ENCODE measurements at places on chromosomes 12 and 14.

GRCh38 chr12:100382338-100382737 is 25.5 kb downstream of the SLC17A8 start:
- no peak for DNase-seq

DNA sequence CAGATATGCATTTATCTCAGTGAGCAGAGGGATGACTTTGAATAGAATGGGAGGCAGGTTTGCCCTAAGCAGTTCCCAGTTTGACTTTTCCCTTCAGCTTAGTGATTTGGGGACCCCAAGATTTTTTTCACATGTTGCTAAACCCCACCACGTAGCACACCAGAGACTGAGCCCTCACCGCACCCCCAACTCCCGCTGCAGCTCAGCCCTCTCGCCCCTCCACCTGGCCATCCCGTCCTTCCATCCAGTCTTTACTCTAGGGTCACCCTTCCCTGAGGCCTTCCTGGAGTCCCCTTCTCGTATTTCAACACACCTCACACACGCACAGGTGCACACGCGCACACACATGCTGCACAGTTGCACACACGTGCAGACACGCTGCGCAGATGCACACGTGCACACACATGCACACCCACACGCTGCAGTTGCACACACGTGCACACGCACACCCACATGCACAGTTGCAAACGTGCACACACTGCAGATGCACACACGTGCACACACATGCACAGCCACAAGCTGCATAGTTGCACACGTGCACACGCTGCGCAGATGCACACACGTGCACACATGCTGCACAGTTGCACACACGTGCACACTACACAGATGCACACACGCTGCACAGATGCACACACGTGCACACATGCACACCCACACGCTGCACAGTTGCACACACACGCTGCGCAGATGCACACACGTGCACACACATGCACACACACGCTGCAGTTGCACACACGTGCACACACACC is 30.0 kb downstream of the HSP90AA1 start:
- no peak for DNase-seq

- DNase-seq = no peak
These were observed 85.7 kb downstream of the KIF26A start for GRCh38 chr14:104224131-104224505.

GRCh38 chr14:93657875-93658274 is 130.4 kb downstream of the PRIMA1 start:
- no peak for DNase-seq

DNA sequence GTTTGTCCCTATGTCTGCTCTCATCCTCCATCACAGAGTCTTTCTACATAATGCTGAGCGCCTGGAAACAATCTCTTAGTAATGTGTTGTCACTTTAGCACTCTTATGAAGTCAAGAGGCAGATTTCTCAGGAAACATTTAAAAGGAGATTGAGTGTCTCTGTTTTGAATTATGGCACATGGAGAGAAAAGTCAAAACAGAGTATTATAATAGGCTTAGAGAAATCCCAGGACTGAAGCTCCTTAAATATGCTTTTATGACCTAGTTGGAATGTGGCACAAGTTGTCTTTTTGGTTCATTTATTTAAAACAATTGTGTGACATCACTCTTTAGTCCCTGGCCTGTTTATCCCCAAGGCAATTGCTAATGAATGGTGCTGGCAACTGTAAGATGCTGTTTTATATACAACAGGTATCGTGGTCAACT is 117.8 kb upstream of the HIF1A start:
- no peak for DNase-seq

DNA sequence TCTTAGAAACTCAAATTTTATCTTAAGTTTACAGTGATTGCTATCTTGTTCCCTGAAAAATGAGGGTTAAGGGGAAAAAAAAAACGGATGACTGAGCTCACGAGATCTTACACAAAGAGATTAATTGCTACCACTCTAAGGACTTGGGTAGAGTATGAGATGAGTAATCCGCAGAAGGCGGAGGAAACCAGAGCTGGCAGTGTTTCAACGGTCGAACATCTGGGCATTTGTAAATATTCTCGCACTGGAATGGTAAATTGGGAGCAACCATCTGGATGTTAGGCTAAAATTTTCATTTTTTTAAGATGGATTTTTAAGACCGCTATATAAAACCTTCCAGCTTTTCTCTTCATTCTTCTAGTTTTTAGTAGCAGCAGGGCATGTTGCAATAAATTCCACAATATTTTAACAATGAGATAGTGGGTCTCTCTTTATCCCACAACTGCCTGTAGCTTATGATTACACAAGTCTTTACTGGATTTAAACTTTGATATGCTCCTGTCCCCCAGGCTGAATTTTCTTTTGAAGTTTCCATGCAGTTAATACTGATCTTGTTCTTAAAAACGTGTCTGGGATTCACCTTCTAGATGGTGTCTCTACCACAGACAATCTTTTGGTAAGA is 1324.1 kb downstream of the AACS start:
- DNase-seq = no peak

- DNase-seq = no peak
These were observed 415.4 kb downstream of the DPF3 start for GRCh38 chr14:72478471-72478893.

DNA sequence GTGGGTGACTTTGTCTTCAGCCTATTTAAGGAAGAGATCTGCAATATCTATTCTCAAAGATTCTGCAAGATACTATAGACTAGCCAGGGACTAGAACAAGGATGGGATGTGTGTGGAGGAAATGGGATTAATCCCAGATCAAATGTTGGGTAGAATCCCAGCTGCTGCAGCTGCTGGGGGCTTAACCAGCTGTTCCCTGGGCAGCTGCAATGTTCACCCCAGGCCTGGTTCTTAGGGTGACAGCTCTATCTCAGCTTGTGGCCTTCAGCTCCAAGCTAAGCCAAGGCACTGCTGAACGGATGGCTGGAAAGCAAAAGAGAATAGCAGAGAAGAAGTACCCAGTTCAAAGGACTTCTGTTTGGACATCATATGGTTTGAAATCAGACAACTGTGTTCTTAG is 10.0 kb upstream of the RHEBL1 start:
- DNase-seq = no peak
